ENCODE measurements at places on chromosomes 1 and 21.

- no peak overlapping the region for H3K4me3 ChIP-seq
- H3K27ac ChIP-seq: no peak overlapping the region
- H3K4me1 ChIP-seq: no peaks in the 10 kb centered on the region
- peak; percentile 48 for DNase-seq
- no peaks in the 10 kb centered on the region for H3K27me3 ChIP-seq
Observed at GRCh38 chr1:22976461-22977243, 4.0 kb upstream of the LACTBL1 start.

DNA sequence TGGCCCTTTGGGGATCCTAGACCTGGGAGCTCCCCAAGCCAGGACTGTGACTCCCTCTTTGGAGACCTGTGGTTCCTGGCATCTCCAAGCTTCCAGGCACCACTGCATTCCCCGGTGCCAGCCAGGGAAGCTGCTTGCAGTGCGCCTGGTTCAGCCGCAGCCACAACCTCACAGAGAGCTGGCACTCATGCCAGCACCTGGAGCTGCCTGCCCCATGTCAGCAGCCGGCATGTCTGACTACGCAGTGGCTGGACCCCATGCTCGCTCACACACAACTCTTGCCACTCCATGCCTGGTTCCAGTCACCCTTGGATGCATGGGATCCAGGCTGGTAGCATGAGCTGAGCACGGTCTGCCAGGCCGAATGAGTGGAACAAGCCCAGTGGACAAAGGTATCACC is 426.6 kb downstream of the LRRIQ3 start:
- no peaks in the 10 kb centered on the region for H3K36me3 ChIP-seq
- H3K4me1 ChIP-seq: no peaks in the 10 kb centered on the region
- no peak overlapping the region for H3K27ac ChIP-seq
- no peak for DNase-seq
- H3K27me3 ChIP-seq: no peaks in the 10 kb centered on the region

- H3K36me3 ChIP-seq: no peaks in the 10 kb centered on the region
- peaks cover 3% of the 10 kb centered on the region for H3K4me1 ChIP-seq
- no peak overlapping the region for H3K4me3 ChIP-seq
Observed at GRCh38 chr1:32881871-32882850, 4.1 kb upstream of the HPCA start.

DNA sequence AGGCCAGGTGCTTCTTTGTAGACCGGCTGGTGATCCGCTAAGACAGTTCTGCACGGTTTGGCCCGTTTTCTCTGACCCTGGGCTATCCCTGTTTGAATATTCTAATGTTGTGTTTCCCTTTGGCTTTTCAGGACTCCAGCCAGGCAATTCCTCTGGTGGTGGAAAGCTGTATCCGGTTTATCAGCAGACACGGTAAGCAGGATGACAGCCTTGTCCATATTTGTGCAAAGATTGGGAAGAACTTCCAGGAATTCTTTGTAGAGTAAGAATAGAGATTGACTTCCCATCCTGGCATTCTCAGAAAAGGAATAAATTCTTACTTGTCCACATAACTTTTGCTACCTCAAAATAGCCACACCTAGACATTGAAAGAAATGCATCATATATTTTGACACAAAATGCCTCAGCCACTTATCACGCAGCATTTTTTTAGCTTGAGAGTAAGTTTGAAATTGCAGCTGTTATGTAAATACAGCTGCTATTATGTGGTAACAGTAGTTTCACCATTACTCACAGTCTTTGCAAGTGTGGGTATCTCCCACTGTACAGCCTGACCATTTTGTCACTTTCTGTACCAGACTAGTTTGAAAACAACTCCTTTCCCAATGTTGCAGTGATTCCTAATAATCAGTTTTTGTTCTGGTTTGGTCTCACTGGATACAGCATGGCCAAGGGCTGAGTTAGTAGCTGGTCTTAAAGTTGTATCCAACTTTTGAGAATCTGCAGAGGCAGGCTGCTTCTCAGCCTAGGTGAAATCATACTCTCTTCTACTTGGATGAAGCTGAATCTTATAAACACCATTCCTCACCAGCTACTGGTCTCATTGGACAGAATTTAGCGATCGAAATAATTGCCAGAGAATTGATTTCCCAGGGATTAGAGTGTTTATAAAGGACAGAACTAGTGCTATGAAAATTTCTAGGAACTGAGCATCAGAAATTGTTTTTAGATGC is 40.0 kb upstream of the IKBKE start:
- no peak for DNase-seq
- no peak overlapping the region for H3K4me3 ChIP-seq
- peaks cover 3% of the 10 kb centered on the region for H3K36me3 ChIP-seq
- H3K27ac ChIP-seq: no peak overlapping the region

DNA sequence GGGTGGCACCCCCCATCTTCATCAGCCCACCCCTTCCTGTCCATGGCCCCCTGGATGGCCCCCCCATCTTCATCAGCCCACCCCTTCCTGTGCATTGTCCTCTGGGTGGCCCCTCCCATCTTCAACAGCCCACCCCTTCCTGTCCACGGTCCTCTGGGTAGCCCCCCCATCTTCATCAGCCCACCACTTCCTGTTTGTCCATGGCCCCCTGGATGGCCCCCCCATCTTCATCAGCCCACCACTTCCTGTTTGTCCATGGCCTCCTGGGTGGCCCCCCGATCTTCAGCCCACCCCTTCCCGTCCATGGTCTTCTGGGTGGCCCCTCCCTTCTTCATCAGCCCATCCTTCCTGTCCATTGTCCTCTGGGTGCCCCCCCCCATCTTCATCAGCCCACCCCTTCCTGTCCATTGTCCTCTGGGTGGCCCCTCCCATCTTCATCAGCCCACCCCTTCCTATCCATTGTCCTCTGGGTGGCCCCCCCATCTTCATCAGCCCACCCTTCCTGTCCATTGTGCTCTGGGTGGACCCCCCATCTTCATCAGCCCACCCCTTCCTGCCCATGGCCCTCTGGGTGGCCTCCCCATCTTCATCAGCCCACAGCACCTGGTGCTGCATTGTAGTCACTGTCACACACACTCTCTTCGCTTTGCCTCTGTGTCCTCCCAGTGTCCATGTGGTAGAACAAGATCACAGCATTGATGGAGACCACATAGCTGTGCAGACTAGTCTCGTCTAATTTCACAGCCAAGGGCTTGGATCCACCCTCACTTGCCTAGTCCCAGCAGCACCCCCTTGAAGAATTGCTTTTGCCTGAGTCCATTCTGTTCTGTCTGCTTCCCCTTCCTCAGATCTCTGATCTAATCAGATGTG is 95.9 kb downstream of the PCBP3 start:
- no peak overlapping the region for H3K27ac ChIP-seq
- no peak overlapping the region for H3K4me3 ChIP-seq
- H3K4me1 ChIP-seq: no peaks in the 10 kb centered on the region

Measured in iPS DF 6.9 (cell line).